Activated B cell treated with CpG ODN at 0.5 μM for 24 hours (primary cell): ENCODE measurements at places on chromosomes 12 and 14. TPM values are rescaled to one million over a fixed set of nuclear protein-coding genes. Genes with fewer than 3 reads are reported as not detected.

Gene FITM1
- total RNA-seq: 2.3 and 2.4 TPM in 2 replicates

Gene POU6F1
- total RNA-seq: 20.3 and 26.2 TPM in 2 replicates

Gene MYO1A
- total RNA-seq: 0.39 and 0.71 TPM in 2 replicates

Gene SIX6
- total RNA-seq: not detected in 2 replicates

Gene RASSF8
- 0.58 and 0.59 TPM in 2 replicates for total RNA-seq

Gene TMEM52B
- total RNA-seq: not detected in 2 replicates

Gene VWF
- not detected in 2 replicates for total RNA-seq

Gene LMNTD1
- not detected in 2 replicates for total RNA-seq

Gene MYL2
- not detected in 2 replicates for total RNA-seq

Gene IFT81
- total RNA-seq: 4.3 and 4.4 TPM in 2 replicates

Gene ZBTB39
- total RNA-seq: 12.6 and 13.3 TPM in 2 replicates

Gene C12orf54
- not detected in 2 replicates for total RNA-seq

Gene DDN
- 0.20 and 0.44 TPM in 2 replicates for total RNA-seq

Gene KRT85
- not detected in 2 replicates for total RNA-seq

Gene CPNE6
- total RNA-seq: 0.09 TPM in 1 of 2 replicates, not detected in the other

Gene PALS1
- total RNA-seq: 10.1 and 11.4 TPM in 2 replicates

Gene RNASE1
- total RNA-seq: not detected in 2 replicates

Gene PNN
- total RNA-seq: 102 and 109 TPM in 2 replicates

Gene GLIPR1L2
- total RNA-seq: 0.20 TPM in 1 of 2 replicates, not detected in the other

Gene VRTN
- total RNA-seq: not detected in 2 replicates

Gene RPL6
- 2,197 and 2,546 TPM in 2 replicates for total RNA-seq

Gene MFAP5
- total RNA-seq: 0.35 TPM in 1 of 2 replicates, not detected in the other

Gene IQSEC3
- total RNA-seq: not detected in 2 replicates

Gene GPR137C
- total RNA-seq: 0.05 and 0.16 TPM in 2 replicates

Gene CCDC63
- not detected in 2 replicates for total RNA-seq

Gene KCNH3
- total RNA-seq: 0.27 and 0.44 TPM in 2 replicates

Gene ARG2
- total RNA-seq: 0.40 and 0.46 TPM in 2 replicates

Gene TMEM119
- total RNA-seq: not detected in 2 replicates

Gene LYZ
- 4.0 and 5.3 TPM in 2 replicates for total RNA-seq

Gene PHETA1
- 1.6 and 2.0 TPM in 2 replicates for total RNA-seq

Gene C12orf60
- total RNA-seq: 0.64 and 0.69 TPM in 2 replicates

Gene AICDA
- 3.6 and 7.7 TPM in 2 replicates for total RNA-seq

Gene ASCL1
- total RNA-seq: 0.07 TPM in 1 of 2 replicates, not detected in the other

Gene VPS29
- total RNA-seq: 99.6 and 117 TPM in 2 replicates

Gene GZMB
- total RNA-seq: 2.3 and 2.9 TPM in 2 replicates

Gene CAPZA3
- total RNA-seq: not detected in 2 replicates

Gene ZDHHC22
- not detected in 2 replicates for total RNA-seq
